ENCODE measurements at places on chromosomes 7 and 10.

GRCh38 chr10:36679554-36679953 is 445.8 kb upstream of the ANKRD30A start:
- DNase-seq = no peak

DNA sequence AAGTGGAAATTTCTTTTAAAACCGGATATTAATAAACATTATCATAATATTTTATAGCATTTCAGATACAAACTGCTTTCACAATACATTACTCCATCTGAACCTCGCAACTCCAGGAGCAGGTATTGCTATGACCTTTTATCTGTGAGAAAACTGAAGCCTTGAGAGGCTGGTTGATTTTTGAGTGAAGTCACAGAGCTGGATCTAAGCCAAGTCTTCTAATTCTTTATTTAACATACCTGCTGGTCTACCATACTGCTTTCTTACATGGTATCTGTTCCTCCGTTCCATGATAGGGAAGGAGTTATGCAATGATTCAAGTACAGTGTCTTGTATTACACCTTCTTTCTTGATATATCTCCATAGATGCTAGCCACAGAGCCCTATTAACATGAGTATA is 37.4 kb upstream of the ITGB8 start:
- DNase-seq = no peak

- DNase-seq = no peak
Observed at GRCh38 chr7:90769036-90769435, 172.9 kb downstream of the CDK14 start.

DNA sequence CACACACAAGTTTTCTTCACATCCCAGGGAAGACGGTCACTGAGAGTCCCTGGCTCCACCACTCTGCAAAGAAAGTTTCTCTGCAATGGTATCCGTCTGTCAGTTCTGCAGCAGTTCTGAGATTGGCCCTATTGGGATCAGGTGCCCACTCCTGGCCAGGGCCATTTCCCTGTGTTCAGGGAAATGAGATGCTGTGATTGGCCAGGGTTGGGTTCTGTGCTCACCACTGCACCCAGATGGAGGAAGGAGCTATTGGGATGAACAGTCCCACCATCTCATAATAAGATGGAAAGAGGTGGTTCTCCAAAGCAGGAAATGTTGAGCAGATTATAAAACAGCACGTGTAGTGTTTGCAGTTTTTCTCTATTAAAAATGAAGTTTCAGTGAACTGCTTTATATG is 13.3 kb upstream of the PIP4K2A start:
- DNase-seq = no peak

- no peak for DNase-seq
Observed at GRCh38 chr10:67331121-67331910, 364.7 kb downstream of the CTNNA3 start.

GRCh38 chr10:75861582-75861981 is 430.2 kb downstream of the LRMDA start:
- DNase-seq = no peak

- no peak for DNase-seq
Observed at GRCh38 chr7:129203050-129203741, 14.8 kb downstream of the SMO start.

- DNase-seq = no peak
Observed at GRCh38 chr10:46330894-46331293, 44.1 kb downstream of the ANTXRL start.

DNA sequence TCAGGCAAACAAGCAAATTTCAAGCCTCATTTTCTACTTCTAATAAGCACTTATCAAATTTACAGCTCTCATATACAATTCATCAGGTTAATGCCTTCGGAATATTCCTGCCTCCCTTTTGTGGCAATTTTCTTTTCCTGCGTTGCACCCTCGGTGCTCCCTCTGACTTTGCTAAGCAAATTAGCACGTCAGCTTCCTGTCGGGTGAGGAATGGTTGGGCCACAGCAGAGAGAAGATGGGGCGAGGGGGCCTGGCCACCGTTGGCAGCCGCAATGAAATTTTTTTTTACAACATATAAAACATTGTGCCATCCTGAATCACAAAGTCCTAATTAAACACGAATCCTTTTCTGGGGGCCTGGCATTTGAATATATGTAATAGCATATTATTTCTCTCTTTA is 28.1 kb downstream of the ELFN1 start:
- no peak for DNase-seq

Data from NCI-H1105 (cell line).